ENCODE measurements at places on chromosomes 7 and 10.

DNA sequence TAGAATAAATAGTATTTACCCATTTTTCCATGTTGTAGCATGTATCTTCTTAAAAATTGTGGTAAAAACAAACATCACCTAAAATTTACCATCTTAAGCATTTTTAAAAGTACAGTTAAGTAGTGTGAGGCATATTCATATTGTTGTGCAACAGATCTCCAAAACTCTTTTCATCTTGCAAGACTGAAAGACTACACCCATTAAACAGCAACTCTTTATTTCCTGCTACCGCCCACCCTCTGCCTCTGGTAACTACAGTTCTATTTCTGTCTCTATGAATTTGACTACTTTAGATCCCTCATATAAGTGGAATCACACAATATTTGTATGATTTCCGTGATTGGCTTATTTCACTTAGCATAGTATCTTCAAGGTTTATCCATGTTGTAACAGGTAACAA is 40.0 kb upstream of the AGBL3 start:
- DNase-seq: no peak

GRCh38 chr10:78691301-78692030 is 377.3 kb upstream of the ZMIZ1 start:
- no peak for DNase-seq

DNA sequence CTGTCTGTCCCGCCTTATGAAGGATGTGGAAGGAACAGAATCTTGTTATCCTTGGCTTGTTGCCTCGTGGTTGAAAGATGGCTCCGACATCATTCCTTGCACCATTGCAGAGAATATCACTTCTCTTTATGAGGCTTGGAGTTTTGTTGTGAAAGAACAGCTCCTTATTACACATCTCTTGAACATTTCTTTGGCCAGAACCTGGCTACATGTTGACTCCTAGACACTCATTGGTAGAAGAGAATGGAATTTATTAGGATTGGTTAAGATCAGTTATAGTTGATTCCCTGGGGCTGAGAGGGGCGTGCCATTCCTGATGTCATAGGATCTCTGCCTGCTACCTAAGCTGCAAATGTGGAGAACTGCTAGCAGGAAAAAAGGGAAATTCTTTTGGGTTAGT is 180.5 kb upstream of the CTBP2 start:
- DNase-seq: no peak

GRCh38 chr10:57694956-57695608 is 572.6 kb downstream of the IPMK start:
- no peak for DNase-seq

- DNase-seq: no peak
Measured at GRCh38 chr7:143172354-143172753, 10.9 kb upstream of the TAS2R39 start.

GRCh38 chr7:19957664-19958063 is 184.2 kb upstream of the TMEM196 start:
- DNase-seq: no peak

DNA sequence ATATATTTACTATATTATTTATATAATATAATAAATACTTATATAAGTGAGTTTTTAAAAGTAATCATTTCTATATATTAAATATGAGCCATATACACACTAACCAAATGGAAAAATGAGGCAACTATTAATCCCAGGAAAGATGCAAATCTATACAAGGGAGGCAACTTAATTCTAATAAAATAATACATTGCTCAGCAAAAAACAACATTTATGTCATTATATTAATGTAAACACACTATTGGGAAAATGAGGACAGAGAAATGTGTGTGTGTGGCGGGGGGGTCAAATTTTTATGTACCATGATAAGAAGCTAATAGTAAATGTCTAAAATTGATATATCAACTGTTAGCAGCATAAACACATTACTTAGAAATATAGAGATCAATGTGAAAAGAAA is 23.3 kb upstream of the DGKI start:
- no peak for DNase-seq

DNA sequence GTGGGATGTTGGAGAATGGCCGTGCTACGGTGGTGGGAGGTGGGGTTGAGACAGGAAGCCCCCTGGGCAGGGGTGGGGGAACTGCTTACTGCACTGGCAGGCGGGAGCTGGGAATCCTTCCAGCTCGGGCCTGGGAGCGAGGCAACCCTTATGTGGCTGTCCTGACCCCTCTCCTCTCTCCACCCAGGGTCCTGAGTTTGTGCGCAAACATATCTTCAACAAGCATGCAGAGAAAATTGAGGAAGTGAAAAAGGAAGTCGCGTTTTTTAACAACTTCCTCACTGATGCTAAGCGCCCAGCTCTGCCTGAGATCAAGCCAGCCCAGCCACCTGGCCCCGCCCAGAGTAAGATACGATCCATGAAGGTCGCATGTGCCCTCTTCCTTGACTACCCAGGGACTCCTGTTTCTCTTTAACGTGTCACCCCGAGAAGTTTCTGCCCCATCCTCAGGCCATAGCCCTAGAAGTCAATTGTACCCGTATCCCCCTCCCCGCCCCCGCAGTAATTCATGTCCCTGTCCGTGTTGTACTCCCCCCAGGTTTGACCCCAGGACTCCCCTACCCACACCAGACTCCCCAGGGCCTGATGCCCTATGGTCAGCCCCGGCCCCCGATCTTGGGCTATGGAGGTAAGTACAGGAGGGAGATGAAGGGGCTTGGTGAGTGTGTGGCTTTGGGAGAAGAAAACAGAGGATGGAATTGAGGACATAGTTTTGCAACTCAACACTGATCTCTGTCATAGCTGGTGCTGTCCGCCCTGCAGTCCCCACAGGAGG is 1.8 kb downstream of the UFSP1 start:
- DNase-seq: peak; percentile 53

DNA sequence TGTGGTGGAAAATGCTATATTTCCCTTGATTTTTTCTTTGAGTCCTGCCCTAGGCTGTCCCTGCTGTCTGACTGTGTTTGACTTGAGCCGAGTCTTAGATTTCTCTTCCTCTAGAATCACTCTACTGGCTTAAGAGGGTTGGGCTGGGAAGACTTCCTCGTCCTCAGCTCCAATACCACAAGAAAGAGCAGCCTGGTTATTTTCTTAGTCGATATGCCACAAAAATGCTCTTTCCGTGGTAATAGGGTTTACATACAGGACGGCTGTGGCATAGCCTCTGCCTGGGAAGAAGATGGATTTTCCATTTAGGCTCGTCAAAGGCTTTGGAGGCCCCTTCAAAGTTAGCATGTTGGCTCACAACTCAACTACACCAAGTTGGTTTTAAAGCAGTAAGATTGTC is 212.0 kb upstream of the IGFBP3 start:
- DNase-seq: no peak

- DNase-seq: no peak
Measured at GRCh38 chr7:19269301-19269700, 124.1 kb upstream of the FERD3L start.

DNA sequence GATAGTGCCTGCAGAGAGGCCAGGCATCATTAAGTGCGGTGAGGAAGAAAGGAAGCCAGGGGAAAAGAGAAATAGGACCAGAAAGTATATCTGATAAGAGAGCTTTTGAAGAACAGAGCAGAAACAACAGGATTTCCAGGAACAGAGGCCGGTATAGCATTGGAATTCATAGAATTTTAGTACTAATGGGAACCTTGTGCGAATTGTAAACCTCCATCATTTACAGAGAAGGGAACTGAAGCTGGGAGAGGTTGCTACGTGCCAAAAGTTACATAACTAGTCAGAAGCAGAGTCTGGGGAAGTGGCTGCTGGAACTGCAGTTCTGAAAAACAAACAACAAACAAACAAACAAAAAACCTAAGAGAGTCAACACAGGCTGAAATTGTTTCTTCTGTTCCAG is 5.4 kb upstream of the ZMYND11 start:
- DNase-seq: no peak

DNA sequence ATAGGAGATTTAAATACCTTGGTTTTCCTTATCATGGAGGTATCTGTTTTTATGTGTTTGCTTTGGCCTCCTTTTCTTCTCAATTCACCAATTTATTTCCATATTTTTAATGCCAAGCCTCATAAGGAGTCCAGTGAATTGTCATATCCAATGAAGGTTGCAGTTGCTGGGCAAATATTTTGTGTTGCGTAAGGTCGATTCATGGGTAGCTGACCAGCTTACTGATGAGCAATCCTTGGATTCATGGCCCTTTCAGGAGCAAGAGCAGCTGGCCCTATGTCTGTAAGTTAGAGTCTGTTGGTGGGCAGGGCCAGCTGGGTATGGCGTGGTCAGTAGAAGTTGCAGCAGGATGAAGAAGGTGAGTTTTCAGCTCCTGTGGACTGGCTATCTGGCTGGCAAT is 182.9 kb downstream of the PFKFB3 start:
- DNase-seq: no peak

- no peak for DNase-seq
Measured at GRCh38 chr7:137882261-137882668, 35.5 kb upstream of the DGKI start.

DNA sequence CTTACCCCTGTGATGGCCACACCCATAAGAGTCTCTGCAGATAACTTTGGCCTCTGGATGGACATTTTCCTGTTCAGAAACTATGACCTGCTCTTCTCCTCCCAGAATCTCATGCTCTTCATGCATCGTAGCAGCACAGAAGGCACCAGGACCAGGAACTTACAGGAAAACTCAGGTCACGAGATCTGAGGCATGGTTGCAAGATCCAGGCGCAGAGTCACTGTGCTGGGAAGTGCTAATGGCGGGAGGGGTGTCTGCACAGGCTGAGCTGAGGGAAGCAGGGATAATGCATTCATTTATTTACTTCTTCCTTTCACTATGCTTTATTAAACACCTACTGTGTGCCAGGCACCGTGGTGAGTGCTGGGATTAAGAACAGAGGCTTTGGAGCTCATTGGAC is 48.2 kb upstream of the LOXL4 start:
- no peak for DNase-seq

GRCh38 chr7:77575187-77575586 is 38.1 kb downstream of the PTPN12 start:
- DNase-seq: no peak

DNA sequence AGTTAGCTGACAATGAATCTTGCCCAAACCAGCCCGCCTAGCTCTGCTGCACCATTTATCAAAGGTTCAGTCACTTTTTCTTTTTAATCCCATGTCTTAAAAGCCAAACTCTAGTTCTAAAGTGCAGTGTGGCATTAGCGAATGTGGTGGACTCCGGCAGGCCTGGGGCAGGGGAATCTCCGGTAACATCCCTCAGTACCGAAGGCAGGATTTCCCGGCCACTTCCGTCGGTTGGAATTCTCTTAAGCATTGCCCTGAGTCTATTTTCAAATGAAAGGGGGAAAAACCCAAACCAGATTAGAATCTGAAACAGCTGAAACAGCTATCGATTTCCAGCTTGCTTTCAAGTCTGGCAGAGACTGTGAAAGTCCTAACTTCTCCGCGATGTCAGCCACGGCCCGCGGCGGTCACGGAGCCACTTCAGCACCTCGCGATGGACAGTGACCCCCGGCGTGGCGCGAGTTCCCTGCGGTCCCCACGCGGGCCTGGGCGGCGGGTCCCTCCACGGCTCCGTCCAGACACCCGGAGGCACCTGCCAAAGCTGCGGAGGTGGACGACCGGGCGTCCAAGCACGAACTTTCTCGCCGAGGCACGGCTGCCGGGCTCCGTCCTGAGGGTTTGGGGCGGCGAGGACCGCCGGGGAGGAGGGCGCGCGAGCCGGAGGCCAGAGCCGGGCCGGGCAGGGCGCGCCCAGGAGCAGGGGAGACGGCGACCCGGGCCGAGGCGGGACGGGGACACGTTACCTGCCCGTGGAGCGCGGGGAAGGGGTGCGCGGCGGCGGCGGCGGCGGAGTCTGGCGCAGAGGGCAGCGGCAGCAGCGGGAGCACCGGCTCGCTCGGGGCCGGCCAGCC is 745 bp downstream of the TCERG1L start:
- DNase-seq: no peak

DNA sequence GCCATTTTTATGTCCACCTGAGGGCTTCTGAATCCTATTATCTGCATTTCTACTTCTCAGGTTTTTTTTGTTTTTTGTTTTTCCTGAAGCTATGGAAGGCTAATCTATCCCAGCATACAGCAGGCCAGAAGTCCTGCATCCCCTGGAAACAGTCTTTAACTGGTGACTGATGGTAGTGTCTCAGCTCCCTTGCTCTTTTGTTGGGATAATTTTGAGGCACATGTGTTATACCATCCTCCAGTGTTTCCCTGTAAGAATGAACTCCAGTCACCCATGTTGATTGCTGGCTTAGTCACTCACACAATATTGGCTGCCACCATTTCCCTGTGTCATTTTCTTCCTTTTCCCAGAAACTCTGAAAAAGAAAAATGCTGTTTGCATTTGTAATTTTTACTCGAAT is 1094.0 kb upstream of the LRRN3 start:
- no peak for DNase-seq

GRCh38 chr10:12508165-12508564 is 158.8 kb downstream of the CAMK1D start:
- no peak for DNase-seq

GRCh38 chr10:72260976-72261783 is 12.5 kb upstream of the DDIT4 start:
- peak; percentile 62 for DNase-seq

- no peak for DNase-seq
Measured at GRCh38 chr7:92850516-92850915, 14.1 kb upstream of the CDK6 start.
